ENCODE measurements at places on chromosomes 7 and 10. TPM values are rescaled to one million over a fixed set of nuclear protein-coding genes. Genes with fewer than 3 reads are reported as not detected.

The BAIAP2L1 gene
- total RNA-seq = 2.6 TPM

The OLAH gene
- 10.1 TPM for total RNA-seq

The PGAM2 gene
- 0.75 TPM for total RNA-seq

The FAM131B gene
- 0.82 TPM for total RNA-seq

The PPP1R3C gene
- total RNA-seq = 4.2 TPM

The PRKG1 gene
- 10.5 TPM for total RNA-seq

The PTPN12 gene
- 134 TPM for total RNA-seq

The CEP55 gene
- 3.3 TPM for total RNA-seq

The FXYD4 gene
- not detected for total RNA-seq

The MMD2 gene
- not detected for total RNA-seq

The DYNC1I1 gene
- 7.5 TPM for total RNA-seq

The NPSR1 gene
- total RNA-seq = not detected

The TBXAS1 gene
- 87.0 TPM for total RNA-seq

The CCDC172 gene
- not detected for total RNA-seq

The SFTPA1 gene
- total RNA-seq = not detected

The CHCHD1 gene
- total RNA-seq = 31.6 TPM

The IFRD1 gene
- total RNA-seq = 43.8 TPM

The EPHA1 gene
- total RNA-seq = 3.9 TPM

Measured in spleen (tissue), 13 donors.